CD4-positive, alpha-beta T cell treated with Interleukin-15 for 1 hour (primary cell): ENCODE measurements at places on chromosomes 4 and X.

DNA sequence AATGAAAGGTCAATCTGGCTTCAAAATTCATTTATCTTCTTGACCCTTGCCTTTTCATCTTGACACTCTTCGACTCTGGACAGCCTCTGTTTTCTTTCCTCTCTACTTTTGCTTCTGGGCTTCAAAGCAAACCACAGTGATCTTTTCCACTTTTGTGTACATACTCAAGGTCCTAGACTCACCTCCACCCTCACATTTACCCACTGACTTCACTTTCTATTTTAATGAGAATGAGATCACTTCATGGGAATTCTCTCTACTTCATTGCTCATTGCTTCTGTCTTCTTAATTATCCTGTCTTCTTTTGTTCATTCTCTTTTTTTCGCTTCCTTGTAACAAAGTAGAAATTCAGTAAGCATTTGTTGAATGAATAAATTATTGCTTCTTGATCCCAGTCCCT lies 330.1 kb upstream of the HAND2 start:
- DNase-seq, result no peak

DNA sequence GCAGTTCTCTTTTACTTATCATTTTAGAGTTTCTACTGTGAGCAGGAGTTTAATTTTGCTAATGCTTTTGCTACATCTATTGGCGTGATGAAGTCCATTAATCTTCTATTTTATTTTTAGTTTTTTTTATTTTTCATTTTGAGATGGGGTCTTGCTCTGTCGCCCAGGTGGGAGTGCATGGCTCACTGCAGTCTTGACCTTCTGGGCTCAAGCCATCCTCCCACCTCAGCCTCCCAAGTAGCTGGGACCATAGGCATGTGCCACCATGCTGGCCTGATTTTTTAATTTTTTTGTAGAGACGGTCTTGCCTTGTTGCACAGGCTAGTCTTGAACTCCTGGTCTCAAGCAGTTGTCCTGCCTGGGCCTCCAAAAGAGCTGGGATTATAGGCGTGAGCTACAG lies 9.4 kb downstream of the ZFX start:
- no peak for DNase-seq

GRCh38 chr4:74890341-74890740 lies 42.6 kb upstream of the PARM1 start:
- no peak for DNase-seq

- no peak for DNase-seq
Measured at GRCh38 chrX:154417157-154417556, 5.8 kb downstream of the TAFAZZIN start.

GRCh38 chrX:21840193-21840545 lies 752 bp downstream of the MBTPS2 start:
- DNase-seq, result no peak
